NCI-H2081 (cell line): ENCODE measurements at places on chromosomes 11 and 22.

DNA sequence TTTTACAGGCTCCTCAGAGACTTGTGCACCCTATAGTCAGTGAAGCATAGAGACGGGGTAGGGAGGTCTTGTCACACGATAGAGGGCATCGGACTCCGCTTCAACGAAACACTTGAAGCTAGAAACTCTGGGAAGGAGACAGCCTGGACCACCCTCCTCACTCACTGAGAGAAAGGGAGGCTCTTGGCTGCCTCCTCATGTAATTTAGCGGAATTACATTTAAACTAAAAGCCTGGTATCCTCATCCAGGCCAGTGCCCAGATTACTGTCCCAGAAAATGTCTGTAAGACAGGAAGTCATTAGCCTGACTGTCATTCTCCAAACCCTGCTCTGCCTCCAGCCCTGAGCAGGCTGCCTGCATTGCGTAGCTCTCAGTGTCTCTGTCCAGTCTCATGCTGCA is 36.0 kb downstream of the TTLL1 start:
- no peak for DNase-seq

GRCh38 chr11:111815489-111815888 is 49.3 kb upstream of the PPP2R1B start:
- DNase-seq = no peak

DNA sequence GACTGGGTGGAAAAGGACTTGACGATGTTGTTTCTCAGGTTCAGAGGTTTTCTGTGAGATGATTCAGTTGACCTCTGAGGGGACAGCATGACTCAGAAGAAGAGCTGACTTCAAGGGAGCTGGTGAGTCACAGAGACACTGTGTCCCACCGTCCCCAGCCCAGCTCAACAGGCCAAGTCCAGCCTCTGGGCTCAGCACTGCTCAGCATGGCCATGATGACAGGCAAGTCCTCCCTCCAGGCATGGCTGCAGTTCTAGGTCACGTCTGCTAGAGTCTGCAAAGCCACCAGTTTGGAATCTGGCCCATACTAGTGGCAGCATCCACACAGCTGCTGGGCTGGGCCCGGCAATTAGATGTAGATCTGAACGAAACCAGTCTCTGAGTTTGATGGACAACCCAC is 12.9 kb downstream of the TRIM29 start:
- no peak for DNase-seq

DNA sequence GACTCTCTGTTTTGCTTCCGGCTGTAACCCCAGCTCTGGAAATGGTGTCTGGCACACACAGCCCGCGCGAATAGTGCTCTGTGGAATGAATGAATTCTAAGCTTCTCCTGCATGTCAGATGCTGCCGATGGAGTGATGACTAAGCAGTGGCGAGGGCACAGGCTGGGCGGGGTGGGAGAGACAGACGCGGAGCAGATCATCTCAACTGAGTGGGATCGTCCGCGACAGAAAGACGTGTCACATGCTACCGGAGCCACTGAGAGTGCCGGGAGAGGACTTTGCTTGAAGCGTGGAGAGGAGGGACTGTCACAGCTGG is 334.5 kb downstream of the CTTN start:
- DNase-seq = no peak

- no peak for DNase-seq
These were observed 872 bp downstream of the TMA7B start for GRCh38 chr22:39960791-39961746.

DNA sequence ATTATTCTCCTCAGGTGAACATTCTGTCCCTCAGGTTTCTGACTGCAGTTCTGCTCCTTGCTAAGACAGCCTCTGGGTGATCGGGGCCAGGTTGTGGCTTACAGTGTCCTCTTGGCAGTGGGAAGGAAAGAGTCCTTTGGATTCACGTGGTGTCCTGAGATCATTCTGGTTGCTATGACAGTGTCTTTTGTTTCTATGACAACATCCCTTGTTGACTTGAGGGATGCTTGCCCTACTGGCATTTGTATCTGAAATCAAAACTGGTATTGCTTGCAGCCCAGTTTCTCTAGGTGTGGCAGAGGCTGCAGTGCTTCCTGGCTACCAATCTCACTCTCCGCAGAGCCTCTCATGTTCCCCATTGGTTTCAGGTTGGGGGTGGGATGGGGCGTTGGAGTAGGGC is 151.8 kb upstream of the CCDC90B start:
- DNase-seq = no peak

DNA sequence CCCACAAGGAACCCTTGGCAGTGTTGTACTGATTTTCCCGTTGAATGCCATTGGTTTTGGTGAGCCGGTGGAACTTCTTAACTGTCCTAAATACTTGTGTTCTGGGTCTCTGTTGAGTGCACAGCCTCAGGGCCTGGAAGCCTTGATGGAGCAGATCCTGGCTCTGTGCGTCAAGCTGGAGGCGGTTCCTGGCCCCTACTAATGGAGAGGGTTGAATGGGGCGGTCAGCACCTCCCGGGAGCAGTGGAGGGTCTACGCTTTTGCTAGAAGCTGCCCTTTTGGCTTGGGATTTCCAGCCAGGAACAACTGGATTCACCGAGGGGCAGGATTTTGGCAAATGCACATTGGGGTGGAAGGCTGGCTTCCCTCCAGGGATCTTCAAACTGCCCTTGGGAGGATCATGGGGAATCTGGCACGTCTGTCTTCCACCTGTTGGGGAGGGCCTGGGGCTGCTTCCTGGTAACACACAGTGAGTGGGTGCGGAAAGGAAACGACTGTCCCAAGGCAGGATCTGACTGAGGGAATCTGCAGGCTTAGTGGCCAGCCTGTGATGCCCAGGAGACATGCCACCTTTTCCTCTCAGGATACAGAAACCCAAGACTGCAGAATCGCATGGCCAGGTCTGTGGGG is 6.9 kb upstream of the OSBPL5 start:
- DNase-seq = no peak

DNA sequence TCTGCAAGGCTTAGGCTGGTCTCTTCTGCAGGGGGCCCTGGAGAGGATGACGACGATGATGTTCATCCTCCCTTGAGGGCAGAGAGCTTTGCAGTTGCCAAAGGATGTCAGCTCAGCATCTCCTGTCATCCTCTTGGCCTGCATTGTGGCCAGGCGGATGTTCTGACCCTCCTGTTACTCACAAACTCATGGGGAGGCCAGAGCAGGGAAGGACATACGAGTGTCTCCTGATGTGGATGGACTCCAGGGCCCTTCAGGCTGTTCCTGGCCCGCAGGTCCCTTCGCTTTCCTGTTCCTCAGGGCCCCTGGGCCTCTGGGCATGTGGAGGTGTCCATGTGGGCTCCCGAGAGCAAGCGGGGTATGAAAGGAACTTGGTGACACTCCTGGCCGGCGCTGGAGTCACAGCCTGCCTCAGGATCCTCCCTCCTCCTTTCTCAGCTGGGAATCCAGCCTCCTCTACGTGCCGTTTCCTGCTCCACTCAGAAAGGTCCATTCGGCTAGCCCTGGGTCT is 8.5 kb downstream of the ADORA2A start:
- DNase-seq = no peak

GRCh38 chr11:123573286-123573685 is 81.1 kb downstream of the SCN3B start:
- no peak for DNase-seq

- no peak for DNase-seq
These were observed 321.1 kb downstream of the AASDHPPT start for GRCh38 chr11:106398502-106399075.

DNA sequence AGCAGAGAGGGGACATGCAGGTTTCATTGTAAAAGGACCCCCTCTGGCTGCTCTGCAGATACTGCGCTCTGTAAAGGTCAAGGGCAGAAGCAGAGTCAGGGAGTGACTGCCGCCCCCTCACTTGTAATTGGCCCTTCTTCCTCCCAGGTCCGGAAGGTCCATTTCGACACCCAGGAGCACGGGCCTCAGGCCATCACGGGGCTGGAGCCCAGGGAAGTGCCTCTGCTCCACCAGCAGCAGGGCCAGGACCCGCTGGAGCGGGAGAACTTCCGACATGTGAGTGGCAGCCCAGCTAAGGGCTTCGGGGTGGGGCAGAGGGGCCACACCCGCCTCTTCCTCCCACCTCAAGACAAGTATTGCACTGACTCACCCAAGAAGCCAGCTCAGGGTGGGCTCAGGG is 24.0 kb upstream of the LRRC10B start:
- no peak for DNase-seq

- DNase-seq = no peak
These were observed 36.9 kb downstream of the LINC01488 start for GRCh38 chr11:69518081-69518950.

DNA sequence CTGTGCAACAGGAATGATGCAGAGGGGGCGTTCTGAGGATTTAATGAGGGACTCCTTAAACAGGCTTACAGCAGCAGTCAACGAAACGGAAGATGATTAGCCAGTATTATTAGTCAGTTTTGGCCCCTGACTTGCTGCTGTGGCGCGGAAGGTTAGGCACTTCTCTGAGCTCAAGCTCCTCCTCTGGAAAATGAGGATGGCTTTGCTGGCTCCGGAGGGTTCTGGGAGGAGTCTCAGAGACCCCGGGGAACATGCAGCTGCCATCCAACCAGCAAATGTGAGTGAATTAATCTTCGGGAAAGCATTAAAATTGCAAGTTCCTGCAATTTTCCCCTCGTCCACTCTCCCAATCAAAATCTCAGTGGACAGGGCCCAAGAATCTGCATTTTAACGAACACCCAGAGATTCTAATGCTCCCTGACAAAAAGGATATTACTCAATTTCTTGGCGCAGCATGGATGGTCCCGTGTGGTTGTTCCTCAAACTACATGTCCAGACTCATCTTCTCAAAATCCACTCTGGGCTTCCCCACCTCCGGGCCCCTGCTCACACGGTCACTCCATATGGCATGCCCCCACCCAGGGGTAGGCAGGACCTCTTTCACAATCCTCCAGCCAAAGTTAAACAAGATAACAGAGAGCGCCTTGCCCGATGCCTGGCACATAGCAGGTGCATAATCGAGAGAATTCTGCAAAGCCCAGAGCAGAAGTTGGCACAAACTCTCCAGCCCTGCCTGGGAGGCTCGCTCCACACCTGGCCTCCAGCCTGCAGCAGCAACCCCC is 6.4 kb downstream of the ELFN2 start:
- no peak for DNase-seq

DNA sequence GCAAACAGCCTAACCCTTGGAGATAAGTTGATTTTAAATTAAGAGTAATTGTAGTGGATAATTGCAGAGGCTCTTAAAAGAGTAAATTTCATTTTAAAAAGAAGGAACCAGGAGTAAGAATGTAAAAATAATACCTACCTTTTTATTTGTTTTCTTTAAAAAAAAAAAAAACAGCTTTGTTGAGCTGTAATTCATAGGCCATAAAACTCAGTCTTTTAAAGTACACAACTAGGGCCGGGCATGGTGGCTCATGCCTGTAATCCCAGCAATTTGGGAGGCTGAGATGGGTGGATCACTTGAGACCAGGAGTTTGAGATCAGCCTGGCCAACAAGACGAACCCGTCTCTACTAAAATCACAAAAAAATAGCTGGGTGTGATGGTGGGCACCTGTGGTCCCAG is 42.4 kb downstream of the MTMR3 start:
- DNase-seq = no peak

GRCh38 chr11:2737866-2738265 is 38.1 kb upstream of the KCNQ1OT1 start:
- no peak for DNase-seq

- no peak for DNase-seq
These were observed 35.9 kb upstream of the LYVE1 start for GRCh38 chr11:10604340-10604748.

DNA sequence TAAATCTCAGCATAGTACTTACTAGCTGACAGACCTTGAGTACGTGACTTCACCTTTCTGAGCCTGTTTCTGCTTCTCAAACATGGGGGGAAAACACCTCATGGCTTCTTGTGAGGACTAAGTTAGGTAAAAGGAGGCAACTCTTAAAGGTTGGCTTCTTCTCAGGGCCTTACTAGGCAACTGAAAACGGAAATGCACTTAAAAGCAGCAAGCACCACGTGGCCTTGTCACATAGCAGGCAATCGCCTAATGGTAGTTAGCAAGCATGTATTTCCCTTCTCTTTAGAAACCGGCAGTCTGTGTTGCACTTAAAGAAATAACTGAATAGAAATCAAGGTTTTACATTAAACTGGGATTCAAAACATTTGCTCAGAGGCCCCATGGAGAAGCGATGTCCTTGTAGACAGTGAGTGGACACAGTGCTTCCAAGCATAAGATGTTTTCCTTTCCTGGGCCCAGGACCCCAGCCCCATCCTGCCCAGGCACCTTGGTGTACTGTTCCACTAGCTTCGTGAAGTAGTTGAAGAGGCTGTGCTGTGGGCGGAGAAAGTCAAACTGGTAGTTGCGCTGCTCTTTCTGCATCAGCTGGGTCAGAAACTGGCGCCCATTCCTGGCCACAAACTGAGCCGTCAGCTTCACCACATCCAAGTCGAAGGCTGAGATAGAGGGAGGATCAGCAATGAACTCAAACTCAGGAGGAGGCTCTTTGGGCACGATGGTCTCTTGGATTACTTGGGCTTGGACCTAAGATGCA is 12.1 kb downstream of the SF3A1 start:
- no peak for DNase-seq

GRCh38 chr11:71490731-71491390 is 36.2 kb upstream of the KRTAP5-7 start:
- DNase-seq = no peak

DNA sequence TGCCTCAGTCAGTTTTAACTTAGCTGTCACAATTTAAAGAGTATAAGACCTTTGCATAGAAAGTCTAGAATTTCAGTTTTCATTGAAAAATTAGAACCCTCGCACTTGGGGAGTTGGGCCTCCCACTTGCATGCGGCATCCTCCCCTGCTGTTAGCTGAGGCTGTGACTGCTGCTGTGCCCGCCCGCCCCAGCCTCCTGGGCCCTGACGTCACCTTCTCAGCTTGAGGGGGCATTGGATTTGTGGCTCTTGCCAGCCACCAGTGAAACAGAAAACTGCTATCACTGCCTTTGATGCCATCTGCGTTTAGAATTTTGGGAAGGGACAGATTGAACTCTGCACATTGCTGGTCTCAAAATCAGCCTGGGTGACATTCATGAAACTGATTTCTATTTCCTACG is 108.7 kb downstream of the CTTN start:
- no peak for DNase-seq

DNA sequence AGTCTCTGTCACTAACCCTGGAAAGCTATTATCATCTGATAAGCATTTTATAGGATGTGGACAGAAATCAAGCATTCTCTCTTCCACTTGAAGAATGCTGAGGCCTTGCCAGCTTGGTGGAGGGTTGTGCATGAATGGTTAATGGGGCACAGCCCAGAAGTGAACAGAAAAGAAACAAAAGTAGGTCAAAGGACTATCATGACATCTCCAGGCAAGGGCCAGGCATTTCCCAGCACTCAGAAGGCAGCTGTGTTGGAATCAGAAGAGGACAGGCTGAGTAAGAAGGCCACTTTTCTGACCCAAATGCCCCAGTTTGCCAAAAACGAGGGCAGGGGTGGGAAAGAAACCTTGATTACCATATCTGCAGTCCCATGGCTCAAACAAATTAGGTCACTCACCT is 12.4 kb downstream of the TENM4 start:
- no peak for DNase-seq
